H7 (cell line): ENCODE measurements at places on chromosomes 4 and X. TPM values are rescaled to one million over a fixed set of nuclear protein-coding genes. Genes with fewer than 3 reads are reported as not detected.

AFF2 gene
- total RNA-seq, result 14.6 TPM in 2 replicates

NAP1L2 gene
- total RNA-seq, result 12.2 and 12.5 TPM in 2 replicates

DNA sequence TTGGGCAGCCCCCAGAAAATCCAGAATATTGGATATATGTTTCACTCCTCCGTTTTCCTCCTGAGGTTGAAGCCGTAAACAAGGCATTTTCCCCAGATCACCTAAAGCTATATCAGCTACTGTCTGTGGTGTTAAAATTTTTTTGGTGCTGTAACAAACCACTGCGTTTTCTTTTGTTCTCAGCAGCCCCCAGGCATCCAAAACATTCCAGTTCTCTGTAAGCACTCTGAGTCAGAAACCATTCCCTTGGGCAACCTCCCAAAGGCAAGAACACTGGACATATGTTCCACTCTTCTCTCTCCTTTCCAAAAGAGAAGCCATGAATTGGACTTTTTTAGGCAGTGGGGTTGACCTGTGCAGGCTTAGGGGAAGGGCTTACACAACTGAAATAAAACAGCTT, 310.9 kb downstream of the MID1IP1 start:
- DNase-seq, result no peak

DNA sequence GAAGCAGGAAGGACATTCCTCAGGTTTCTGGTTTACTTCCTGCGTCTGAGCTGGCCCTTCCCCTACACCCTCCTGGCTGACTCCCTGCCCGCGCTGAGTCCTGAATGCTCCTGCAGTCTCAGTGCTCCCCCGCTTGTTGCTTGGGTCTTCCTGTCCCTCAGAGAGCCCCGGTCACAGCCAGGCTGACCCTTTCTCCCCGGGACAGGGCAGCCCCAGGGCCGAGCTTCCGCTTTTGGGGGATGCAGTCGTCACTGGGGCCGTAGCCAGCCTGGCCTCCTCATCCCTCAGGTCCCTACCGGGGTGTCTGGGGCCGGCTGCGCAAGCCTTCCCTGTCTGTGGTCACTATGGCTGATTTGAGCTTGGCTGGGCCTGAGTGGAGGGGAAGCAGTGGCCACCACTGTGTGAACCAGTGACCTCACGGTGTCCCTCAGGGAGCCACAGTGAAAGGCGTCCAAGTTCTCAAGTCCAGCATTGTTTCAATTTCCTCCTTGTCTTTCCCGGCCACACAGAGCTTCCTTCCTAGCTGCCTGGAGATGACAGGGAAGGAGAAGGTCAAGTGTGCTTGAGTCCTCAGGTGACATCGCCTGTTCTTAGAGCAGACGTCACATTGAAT, 34.1 kb upstream of the ASMTL start:
- DNase-seq, result peak; percentile 24

- no peak for DNase-seq
Observed at GRCh38 chr4:37687194-37687562, 1.0 kb upstream of the RELL1 start.

GRCh38 chrX:17078031-17078720, 131.7 kb downstream of the REPS2 start:
- no peak for DNase-seq
